ENCODE measurements at places on chromosomes 16 and 17.
A peak's percentile ranks its signal among the peaks of the same experiment; 100 is the strongest.

- no peak for DNase-seq
Measured at GRCh38 chr16:12971241-12971640, 69.8 kb downstream of the SHISA9 start.

- DNase-seq, result peak; percentile 77
Measured at GRCh38 chr17:48012151-48012520, 25.5 kb downstream of the COPZ2 start.

- DNase-seq, result no peak
Measured at GRCh38 chr16:56305956-56306565, 114.8 kb downstream of the GNAO1 start.

DNA sequence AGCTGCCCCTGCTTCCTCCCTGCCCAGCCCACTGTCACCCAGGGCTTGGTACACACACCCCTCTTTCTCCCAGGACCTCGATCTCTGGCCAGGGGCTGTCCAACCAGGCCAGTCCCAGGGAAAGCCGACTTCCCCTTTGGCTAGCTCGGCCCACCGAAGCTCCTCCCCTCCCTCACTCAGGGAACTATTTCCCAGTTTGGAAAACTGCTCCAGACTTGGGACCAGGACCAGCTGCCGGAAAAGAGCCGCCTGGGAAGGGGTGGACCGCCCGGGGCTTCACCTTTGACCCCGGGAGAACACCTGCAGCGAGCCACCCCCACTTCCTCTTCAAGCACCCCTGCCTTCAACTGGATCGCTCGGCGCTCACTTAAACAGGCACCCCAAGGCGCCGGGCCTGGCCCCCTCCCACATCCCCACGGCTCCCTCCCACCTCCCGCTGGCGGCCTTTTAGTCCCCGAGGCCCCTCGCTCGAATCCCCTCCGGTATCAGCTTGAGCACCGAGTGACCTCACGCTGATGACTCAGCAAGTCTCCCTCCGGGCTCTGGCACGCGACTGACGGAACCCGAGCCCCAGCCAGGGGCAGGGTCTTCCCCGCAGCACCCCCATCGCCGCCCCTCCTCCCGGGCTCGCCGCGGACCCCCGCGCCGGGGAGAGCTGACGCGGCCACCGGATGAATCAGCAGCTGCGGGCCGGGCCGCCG, 934 bp downstream of the MAFG start:
- peak; percentile 90 for DNase-seq

- DNase-seq, result peak; percentile 87
Measured at GRCh38 chr17:82399041-82399441, 19.1 kb upstream of the HEXD start.

DNA sequence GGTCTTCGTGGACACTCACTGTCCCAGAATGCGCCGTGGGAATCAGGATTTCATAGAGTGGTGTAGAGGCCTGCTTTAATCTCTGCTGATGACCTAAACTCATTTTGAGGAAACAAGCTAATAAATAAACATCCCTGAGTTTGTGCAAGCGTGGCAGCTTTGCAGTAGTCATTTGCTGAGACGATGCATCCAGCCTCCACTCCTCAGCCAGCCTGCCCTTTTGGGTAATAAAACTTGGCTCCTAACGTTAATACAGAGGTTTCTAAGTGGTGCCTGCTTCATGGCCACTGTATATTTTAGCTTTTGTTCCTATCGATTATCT, 1.3 kb downstream of the DGKE start:
- no peak for DNase-seq
